CD4-positive, alpha-beta T cell treated with Interferon alpha-2 for 1 hour (primary cell): ENCODE measurements at places on chromosomes 7 and 10.

DNA sequence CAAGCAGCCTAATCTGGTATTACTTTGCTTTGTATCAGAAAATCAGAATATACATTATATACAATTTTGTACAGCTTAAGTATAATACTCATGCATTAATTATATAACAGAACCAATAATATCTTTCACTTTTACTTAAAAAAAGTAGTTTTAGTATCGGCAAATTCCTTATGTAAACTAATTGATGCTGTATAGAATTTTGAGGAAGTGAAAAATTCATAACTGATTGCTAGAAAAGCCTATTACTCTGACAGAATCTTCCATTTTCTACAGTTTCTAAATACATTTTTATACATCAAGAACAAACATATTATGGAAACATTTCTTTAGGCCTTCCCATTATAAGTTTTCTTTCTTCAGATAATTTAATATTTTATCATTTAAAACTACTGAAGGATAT, 124.0 kb upstream of the GPR22 start:
- no peak for DNase-seq

- DNase-seq: no peak
These were observed 99.1 kb upstream of the JCAD start for GRCh38 chr10:30158325-30158960.

DNA sequence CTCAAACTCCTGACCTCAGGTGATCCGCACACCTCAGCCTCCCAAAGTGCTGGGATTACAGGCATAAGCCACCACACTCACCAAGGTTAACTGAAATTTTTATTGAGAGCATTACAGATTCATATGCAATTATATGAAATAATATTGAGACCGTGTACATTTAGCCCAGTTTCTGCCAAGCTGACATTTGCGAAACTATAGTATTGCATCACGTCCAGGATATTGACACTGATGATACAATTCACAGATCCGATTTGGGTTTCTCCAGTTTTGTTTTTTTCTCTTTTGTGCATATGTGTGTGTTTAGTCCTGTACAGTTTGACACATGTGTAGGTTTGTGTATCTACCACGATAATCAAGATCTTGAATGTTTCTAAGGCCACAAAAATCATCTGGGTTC, 627.9 kb upstream of the FOXK1 start:
- DNase-seq: no peak

GRCh38 chr10:6114805-6115341, 26.0 kb downstream of the RBM17 start:
- DNase-seq: no peak

DNA sequence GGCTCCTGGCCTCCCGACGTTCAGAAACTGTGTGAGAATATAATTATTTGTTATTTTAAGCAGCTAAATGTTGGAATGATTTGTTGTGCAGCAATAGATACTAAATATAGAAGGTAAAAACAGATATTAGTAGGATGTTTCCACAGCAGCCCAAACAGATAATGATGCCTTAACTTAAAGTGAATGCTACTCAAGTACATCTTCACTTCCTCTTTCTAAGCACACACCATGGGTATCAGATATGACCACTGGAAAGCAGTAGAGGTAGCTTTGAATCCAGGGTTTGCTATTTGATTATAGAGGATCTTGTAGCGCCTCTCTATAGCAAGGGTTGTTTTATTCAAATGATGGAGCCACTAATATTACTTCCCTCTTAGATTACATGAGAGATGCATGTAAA, 38.2 kb upstream of the BET1 start:
- no peak for DNase-seq

DNA sequence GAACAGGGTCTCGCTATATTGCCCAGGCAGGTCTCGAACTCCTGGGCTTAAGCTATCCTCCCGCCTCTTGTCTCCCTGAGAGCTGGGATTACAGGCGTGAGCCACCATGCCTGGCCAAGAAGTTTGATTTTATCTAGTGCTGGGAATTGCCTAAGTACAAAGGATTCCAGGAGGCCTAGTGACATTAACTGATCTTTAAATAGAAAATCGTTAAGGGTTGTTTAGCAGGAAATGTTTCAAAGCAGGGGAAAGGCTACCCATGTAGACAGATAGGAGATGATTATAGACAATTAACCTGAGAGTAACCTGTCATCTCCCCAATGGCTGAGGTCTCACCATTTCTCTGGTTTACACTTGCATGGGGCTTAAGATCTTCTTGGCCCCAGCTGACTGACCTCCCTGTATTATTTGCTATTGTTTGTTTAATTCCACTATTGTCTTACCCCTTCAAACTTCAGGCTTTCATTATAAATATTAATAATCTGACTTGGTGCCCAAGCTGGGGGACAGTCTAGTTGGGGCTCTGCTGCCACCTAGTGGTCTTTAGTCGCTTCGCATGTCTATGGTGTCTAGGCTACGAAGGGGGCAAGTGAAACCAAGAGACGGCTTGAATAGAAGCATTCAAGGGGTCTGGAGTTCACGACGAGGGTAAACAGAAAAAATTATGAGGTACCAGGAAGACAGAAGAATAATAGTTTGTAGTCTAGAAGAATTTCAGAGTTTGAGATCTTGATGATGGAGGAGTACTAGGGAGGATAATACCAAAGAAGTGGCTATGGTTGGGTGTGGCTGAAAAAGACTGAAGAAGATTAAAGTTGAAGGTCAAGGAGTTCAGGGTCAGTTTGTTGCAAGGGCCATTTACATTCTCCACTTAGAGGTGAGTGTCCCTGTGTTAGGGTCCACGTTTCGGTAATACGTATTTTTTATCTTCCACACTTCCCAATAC, 40.4 kb upstream of the BPGM start:
- peak; percentile 66 for DNase-seq

- DNase-seq: no peak
These were observed 1.5 kb downstream of the ARHGAP21 start for GRCh38 chr10:24722131-24722675.

DNA sequence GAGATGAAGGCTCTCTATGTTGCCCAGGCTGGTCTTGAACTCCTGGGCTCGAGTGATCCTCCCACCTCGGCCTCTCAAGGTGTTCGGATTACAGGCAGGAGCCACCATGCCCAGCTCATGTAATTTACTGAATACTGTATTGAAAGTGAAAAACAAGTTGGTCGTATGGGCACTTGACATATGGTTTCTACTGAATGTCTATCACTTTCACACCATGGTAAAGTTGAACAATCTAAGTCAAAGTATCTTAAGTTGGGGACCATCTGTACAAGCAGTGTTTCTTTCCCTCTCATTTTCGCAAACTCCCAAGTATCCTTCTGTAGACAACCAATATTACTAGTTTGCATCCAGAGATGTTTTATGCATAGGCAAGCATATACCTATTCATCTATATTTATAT, 116.6 kb downstream of the TMEM178B start:
- no peak for DNase-seq

DNA sequence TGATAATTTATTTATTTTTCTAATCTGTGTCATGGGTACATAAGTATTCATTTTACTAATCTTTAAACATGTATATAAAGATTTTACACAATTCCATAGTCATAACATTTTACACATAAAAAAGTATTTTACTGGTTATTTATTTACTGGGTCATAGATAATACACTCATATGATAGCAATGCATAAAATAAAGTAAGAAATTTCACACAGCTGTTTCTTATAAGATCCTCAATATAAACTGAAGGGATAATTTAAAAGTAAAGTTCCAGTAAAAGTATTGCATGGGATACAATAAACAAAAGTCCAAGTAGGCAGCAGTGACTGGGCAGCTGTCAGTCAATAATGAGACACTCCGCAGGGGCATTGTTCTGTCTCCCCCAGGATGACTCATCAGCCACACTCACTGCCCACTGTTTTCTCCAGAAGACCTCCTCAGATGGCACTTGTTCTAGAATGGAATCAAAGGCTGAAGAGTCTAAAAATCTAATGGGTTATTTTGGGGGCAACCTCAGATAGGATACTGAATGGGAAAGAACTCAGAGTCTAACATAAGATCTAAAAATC, 32.7 kb downstream of the DPY19L1 start:
- no peak for DNase-seq

GRCh38 chr7:18890134-18890533, 227.3 kb downstream of the TWIST1 start:
- DNase-seq: no peak

- no peak for DNase-seq
These were observed 38.2 kb downstream of the GBF1 start for GRCh38 chr10:102283488-102283887.

DNA sequence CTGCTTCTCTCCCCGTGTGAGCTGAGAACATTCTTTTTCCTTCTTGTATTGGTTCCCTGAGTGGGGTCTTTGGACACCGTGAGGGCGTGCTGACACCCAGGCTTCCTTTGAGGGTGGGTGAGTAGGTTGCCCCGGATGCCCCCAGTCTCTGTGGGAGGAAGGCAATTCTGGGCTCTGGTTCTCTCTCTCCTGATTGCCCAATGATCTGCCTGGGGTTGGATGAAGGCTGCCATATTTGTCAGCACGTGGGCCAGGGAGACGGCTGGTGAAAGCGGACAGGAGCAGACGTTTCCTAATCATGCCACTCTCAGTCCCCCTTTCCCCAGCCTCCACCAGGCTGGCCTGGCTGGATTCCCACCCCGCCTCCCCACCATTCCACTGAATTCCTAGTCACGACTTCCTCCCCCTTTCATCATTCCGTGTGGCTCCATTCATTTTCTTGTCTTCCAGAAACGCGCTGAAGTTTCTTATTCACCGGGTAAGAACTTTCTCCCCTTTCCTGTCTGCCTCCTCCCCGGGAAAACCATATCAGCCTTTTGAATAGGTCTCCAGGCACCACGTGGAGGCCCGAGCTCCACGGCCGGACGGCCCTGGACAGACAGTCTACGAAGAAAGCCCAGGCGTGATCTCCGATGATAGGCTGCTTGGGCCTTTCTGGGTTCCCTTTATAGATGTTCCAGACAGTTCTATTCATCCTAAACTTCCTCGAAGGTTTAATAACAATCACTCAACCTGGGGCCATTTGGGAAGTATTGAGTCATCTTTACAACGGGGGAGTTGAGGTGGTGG, 98.7 kb upstream of the NPTX2 start:
- no peak for DNase-seq

- DNase-seq: no peak
These were observed 335.3 kb downstream of the GFRA1 start for GRCh38 chr10:115937768-115938056.

DNA sequence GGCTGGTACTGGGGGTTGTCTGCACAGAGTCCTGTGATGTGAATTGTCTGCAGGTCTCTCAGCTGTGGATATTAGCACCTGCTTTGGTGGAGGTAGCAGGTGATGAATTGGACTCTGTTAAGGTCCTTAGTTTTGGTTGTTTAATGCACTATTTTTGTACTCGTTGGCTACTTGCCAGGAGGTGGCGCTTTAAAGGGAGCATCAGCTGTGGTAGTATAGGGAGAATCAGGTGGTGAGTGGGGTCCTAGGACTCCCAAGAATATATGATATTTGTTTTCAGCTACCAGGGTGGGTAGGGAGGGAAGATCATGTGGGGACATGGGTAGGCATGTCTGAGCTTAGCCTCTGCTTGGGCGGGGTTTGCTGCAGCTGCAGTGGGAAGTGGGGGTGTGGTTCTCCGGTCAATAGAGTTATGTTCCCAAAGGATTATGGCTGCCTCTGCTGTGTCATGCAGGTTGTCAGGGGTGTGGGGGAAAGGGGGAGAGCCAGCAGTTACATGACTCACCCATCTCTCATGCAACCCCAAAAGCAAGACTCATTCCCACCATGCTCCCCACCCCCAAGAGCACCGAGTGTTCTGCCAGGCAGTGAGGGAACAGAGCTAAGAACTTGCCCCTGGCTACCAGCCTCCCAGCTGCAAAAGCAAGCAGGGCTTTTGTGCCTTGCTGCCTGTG, 53.7 kb upstream of the ZNF273 start:
- DNase-seq: no peak

DNA sequence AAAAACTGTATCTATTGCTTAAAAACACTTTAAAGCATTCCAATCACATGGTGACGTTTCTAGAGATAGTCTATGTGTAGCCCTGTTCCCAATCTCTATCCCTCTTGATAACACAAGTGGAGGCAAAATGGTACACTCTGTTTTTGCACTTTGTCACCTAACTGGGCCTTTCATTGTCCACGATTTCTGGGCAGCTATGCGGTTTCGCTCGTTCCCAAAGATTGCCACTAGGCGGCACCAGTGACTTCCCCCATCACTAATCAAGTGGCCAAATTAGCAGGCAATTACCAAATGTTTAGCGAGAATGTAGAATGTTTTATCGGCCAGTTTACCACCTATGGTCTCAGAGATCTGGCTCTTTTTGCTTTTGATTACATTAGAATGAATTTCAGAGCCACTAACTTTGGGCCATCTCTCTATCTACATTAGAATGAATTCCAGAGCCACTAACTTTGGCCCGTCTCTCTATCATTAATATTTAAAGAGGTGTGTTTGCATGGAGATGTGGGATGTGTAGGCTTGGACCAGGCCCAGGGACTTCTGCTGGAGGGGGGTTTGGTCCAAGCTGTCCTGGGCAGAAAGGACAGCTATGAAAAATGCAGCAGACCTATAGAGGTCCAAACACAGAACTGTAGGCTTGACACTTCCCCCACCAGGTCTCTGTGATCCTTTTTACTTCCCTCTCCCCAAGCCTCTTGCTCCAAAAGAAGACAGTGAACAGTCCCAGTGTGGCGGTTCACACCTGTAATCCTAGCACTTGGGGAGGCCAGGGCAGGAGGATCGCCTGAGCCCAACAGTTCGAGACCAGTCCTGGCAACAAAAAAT, 90.1 kb downstream of the EPC1 start:
- DNase-seq: peak; percentile 67

GRCh38 chr7:42431873-42432272, 194.9 kb upstream of the GLI3 start:
- DNase-seq: no peak

DNA sequence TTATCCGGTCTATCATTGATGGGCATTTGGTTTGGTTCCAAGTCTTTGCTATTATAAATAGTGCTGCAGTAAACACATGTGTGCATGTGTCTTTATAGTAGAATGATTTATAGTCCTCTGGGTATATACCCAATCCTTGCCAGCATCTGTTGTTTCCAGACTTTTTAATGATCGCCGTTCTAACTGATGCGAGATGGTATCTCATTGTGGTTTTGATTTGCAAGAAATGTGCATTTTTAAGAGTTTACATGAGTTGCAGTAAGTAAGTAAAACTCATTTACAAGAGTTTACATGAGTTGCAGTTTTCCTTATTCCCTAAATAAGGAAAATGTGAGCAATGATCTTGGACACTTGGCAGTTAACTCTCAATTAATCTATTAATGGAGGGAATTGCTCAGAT, 312.1 kb downstream of the LHFPL3 start:
- DNase-seq: no peak

GRCh38 chr7:100680576-100681271, 7.2 kb downstream of the GNB2 start:
- no peak for DNase-seq

DNA sequence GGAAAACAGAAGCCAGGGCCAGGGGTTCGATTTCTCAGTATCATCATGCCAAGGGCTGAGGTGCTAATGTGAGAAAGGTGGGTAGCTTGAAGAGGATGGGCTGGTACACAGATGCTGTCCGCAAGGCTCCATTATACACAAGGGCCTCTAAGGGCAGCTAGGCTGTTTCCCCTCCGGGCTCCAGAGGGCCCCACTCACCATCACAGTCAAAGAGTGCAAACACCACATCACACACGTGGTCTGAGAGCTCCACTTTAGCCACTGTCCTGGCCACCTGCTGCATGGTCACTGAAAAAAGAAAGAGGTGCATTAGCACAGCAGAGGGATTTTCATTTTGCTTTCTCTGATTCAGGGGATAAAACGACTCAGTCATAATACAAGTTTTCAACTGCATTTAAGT, 20.9 kb upstream of the DNAJB12 start:
- no peak for DNase-seq

GRCh38 chr10:88361494-88361893, 221.6 kb downstream of the RNLS start:
- DNase-seq: no peak

- no peak for DNase-seq
These were observed 615.1 kb downstream of the SDK1 start for GRCh38 chr7:3916146-3916545.

GRCh38 chr10:7493996-7494395, 83.2 kb upstream of the SFMBT2 start:
- no peak for DNase-seq
